ENCODE measurements at places on chromosomes 16 and 17.

- no peak for DNase-seq
These were observed 212.2 kb downstream of the AATF start for GRCh38 chr17:37160944-37161343.

DNA sequence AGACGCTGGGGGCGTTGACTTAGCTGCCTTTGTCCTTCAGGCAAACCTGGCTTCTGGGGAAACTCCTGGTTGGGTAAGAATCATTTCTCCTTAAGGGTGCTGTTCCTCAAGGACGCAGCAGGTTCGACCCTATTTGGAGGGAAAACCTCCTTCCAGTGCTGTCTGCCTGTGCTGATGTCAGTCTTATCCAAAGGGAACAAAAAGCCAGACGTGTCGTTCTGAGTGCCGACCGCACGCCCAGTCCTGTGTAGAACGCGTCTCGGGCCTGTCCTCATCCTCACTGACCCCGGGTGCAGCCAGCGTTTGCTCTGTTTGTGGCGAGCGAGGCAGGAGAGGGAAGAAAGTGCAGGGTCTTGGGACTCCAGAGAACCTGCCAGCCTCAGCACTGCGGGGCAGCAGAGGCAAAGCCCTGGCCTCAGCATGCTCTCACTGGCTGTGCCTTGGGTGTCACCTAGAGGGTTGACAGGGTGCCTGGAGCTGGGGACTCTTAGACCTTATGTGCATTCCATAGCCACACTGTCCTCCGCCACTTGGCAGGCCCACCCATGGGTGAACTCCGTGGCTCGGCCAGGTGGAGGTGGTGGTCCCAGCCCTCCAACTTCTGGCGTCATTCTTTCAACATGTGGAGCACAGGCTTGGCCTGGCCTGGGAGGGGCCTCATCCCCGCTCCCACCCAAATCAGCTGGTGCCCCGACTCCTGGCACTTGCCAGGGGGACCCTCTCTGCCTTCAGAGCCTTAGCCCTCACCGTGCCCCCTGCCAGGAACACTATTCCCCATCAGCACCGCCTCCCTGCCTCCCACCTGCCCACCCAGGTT is 6.0 kb downstream of the SNN start:
- DNase-seq, result no peak

- no peak for DNase-seq
These were observed 37.7 kb upstream of the OR3A1 start for GRCh38 chr17:3335876-3336275.

DNA sequence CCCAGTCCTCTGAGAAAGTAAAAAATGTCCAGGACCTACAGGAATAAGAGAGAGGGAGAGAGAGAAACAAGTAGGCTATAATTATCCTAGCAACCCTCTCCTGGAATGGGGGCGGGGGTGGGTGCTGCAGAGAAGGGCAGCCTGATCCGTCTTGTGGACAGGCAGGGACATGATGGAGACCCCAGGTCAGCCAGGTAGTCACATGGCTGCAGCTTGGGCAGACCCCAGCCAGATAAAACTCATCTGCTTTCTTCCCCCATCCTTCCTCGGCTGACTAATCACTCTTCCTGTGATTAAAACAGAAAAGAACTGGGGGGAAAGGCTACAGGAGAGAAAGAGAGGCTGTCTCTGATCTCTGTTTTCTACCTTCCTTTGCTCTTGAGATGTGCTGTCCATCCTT is 32.6 kb downstream of the COPZ2 start:
- no peak for DNase-seq

- peak; percentile 93 for DNase-seq
These were observed 20.6 kb downstream of the MAP3K14 start for GRCh38 chr17:45296003-45296832.

DNA sequence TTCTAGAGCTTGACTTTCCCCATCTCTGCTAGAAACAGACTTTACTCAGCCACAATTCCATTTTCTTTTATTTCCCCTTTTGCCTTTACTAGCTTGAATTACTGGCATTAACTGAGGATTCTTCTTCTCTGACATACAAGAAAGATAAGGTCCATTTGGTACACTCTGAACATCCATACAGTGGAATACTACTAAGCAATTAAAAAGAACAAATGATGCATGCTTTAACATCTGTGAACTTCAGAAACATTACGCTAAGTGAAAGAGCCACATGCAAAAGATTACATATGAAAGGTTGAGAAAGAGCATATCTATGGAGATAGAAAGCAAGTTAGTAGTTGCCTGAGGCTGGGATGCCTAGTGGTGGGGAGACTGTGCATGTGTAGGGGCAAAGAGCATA is 130.9 kb downstream of the PPM1E start:
- DNase-seq, result no peak

DNA sequence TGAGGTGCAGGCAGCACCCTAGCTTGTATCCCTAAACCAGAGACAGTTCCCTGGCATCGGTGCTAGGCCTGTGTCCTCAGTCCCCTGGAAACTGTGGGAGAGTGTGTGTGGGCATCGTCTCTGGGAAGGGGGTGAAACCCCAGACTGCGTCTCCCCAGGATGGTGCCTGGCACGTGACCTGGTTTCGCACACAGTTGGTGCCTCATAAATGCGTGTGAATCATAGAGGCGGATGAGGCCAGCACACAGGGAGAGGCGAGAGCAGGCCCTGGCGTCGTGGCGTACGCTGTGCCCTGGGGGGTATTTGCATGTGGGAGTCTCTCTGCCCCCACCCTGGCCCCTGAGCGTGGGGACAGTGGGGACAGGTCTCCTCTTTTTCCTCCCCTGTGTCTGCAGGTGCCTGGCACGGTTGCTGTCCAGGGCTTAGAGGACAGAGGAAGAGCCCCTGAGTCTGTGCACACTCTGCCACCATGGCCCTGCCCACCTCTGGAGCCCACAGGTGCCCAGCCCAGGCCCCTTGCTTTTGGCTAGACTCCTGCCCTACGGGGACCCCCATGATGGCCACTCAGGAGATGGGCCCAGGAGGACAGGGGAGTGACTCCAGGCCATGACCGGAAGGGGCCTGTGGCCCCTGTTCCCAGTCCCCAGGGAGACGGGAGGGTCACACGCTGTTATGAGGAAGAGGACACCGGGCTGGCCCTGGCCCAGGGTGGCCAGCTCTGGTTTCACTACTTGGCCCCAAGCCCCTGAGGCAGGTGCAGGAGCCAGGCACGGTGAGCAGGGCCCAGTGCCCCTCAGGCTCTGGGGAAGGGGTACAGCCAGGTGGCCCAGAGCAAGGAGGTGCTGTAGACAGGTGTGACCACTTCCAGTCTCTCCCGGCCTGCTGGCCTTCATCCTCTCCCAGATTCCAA is 1.3 kb upstream of the FSCN2 start:
- DNase-seq, result no peak

- DNase-seq, result peak; percentile 5
These were observed 320.5 kb downstream of the UTP18 start for GRCh38 chr17:51580869-51581268.
